ENCODE measurements at places on chromosomes 1 and 21.

GRCh38 chr21:28444111-28444510 is 548.6 kb downstream of the LTN1 start:
- no peaks in the 10 kb centered on the region for H3K27me3 ChIP-seq
- H3K4me3 ChIP-seq: no peak overlapping the region
- H3K36me3 ChIP-seq: no peaks in the 10 kb centered on the region
- H3K4me1 ChIP-seq: no peaks in the 10 kb centered on the region
- no peak for DNase-seq
- H3K27ac ChIP-seq: no peak overlapping the region

DNA sequence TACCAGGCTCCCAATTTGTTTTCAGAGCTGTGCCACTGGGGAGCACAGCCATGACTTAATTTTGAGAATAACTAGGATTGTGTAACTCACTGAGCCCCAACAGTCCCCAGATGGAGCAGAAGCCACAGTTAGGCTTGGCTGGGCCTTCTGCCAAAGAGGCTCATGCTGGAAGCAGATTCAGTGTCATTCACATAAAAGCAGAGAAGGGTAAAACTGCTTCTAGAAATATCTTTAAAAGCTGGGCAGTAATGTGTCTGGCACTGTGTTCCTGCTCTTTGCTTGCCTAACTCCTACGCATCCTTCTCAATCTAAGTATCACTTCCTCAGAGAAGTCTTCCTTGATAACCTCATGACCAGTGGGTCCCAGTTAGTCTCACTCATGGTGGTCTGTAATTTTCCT is 20.3 kb downstream of the STK40 start:
- no peaks in the 10 kb centered on the region for H3K36me3 ChIP-seq
- H3K27ac ChIP-seq: no peak overlapping the region
- H3K27me3 ChIP-seq: no peaks in the 10 kb centered on the region

- H3K27me3 ChIP-seq: no peaks in the 10 kb centered on the region
- H3K36me3 ChIP-seq: no peaks in the 10 kb centered on the region
- no peak for DNase-seq
- H3K4me1 ChIP-seq: no peaks in the 10 kb centered on the region
- H3K27ac ChIP-seq: no peak overlapping the region
- H3K4me3 ChIP-seq: no peak overlapping the region
Observed at GRCh38 chr1:74811436-74812179, 78.7 kb downstream of the TYW3 start.

DNA sequence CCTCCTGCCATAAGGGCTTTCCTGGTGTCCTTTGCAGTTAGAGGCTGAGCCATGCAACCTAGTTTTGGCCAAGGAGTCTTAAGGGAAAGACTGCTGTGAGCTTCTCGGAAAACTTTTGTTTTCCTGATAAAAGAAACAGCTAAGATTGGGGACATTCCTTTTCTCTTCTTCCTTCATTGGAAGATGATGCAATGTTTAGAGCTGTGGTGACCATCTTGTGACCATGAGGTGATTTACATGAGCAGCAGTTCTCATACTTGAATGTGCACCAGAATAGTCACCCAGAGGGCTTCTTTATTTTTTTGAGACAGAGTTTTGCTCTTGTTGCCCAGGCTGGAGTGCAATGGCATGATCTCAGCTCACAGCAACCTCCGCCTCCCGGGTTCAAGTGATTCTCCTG is 20.4 kb upstream of the SMAP2 start:
- no peaks in the 10 kb centered on the region for H3K4me1 ChIP-seq
- no peaks in the 10 kb centered on the region for H3K36me3 ChIP-seq
- no peak for DNase-seq
- H3K4me3 ChIP-seq: no peak overlapping the region

GRCh38 chr1:230906226-230906625 is 37.9 kb upstream of the C1orf198 start:
- H3K4me1 ChIP-seq: no peaks in the 10 kb centered on the region
- H3K27me3 ChIP-seq: no peaks in the 10 kb centered on the region

- no peaks in the 10 kb centered on the region for H3K4me1 ChIP-seq
- H3K27me3 ChIP-seq: no peaks in the 10 kb centered on the region
- H3K27ac ChIP-seq: no peak overlapping the region
- H3K4me3 ChIP-seq: no peak overlapping the region
Observed at GRCh38 chr1:225517221-225517620, 89.4 kb upstream of the LBR start.

DNA sequence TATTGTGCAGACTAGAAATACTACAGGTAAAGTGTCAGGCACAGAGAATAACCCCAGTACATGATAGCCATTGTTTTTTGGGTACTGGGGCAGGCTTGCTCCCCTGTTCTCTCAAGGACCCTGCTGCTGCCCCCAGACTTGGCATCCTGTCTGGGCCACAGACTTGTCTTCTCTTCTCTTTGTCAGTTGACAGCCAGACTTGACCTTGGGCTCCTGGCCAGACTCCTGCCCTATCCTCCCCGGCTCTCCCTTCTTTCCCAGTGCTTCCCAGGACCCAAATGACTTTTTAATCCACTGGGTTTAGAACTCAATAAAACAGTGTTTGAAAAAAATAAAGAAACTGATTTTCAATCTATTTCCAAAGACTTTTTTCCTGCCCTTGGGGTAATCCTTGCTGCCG is 43.2 kb downstream of the ZSCAN20 start:
- H3K27me3 ChIP-seq: no peaks in the 10 kb centered on the region
- no peaks in the 10 kb centered on the region for H3K36me3 ChIP-seq
- no peak overlapping the region for H3K4me3 ChIP-seq
- no peak overlapping the region for H3K27ac ChIP-seq

DNA sequence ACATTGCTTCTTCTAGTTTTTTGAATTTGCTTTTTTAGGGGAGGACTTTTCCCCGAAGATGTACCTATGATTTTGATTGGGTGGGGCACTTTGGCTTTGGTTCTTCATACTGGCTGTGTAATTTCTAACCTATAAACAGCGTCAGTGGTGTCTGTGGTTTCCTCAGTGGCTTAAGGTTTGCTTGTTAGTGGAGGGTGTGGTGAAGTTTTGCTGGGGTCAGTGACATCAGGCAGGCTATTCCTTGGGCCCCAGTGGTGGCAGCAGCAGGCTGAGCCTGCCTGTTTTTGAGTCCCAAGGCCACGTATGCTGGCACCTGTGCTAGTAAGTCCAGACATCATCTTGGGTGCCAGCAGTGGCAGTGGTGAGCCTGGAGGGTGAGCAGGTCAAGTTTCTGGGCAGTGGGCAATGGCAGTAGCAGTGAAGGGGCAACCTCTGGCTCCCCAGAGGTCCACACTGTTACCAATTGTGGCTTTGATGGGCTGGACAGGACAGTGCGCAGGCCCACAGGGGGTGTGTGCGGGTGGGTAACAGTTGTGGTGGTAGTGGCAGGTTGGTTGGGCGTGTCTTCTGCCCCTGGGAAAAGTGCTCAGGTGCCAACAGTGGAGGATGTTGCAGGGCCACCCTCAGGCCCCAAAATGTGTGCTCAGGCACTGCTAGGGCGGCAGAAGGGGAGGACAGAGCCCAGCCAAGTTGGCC is 54.9 kb upstream of the B3GALT2 start:
- H3K4me1 ChIP-seq: no peaks in the 10 kb centered on the region
- no peak for DNase-seq
- H3K4me3 ChIP-seq: no peak overlapping the region
- H3K27me3 ChIP-seq: no peaks in the 10 kb centered on the region

GRCh38 chr21:41066086-41066938 is 101.6 kb upstream of the BACE2 start:
- H3K4me3 ChIP-seq: no peak overlapping the region
- no peak overlapping the region for H3K27ac ChIP-seq
- H3K4me1 ChIP-seq: no peaks in the 10 kb centered on the region
- DNase-seq: no peak

DNA sequence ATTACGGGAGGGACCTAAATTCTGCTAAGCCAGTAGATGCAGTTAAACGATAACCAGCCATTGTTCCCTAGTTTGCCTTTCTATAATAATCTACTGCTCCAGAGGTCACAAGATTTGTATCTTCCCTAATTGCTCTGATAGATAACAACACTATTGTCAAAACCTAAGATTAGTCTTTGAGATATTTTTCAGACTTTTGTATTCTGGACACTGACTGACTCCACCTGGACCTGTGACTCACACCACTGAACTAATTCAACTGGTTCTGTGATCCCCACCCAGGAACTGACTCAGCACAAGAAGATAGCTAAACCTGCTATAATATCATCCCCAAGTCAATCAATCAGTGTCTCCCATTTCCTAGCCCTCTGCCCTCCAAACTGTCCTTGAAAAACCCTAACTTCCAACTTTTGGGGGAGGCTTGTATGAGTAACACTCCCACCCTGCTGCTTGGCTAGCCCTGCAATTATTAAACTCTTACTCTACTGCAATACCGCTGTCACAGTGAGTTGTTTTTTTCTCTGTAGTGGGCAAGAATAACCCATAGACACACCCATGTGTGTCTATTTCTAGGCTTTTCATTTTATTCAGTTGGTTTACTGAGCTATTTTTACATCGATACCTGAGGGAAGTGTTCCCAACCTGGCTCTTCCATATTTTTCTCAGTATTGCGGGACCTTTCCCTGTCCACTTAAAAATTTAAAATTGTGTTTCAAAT is 11.2 kb downstream of the KIFAP3 start:
- no peaks in the 10 kb centered on the region for H3K36me3 ChIP-seq
- no peak overlapping the region for H3K4me3 ChIP-seq
- DNase-seq: no peak

DNA sequence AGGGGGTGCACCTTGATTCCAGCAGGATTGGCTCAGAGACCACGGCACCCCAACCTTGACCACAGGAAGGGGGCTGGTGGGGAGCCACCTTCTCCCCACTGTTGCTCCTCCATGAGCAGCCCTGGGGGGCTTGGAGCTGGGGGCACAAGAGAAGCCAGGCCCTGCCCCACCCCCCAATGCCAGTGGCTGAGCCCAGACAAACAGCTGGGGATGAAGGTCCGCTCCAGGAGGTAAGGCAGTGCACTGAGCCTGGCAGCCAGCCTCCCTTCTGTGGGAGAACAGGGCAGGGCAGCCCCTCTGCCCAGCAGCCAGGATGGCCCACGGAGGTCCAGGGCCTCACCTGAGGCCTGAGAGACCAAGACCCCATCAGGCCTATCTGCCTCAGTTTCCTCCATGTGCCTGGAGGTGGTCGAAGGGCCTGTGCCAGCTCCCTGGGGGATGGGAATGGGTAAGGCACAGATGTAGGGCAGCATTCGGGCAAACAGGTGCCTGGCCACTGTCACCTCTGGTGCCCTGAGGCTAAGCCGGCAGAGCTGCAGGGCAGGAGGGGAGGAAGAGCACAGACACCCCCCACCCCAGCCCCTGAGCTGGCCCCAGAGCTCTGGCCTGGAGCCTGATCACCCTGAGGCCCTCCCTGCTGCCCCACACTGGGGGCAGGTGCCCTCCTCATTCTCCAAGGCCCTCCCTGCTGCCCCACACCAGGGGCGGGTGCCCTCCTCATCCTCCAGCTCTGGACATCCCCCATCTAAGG is 7.1 kb downstream of the ITGB2 start:
- peaks cover 10% of the 10 kb centered on the region for H3K27me3 ChIP-seq
- DNase-seq: no peak
- H3K4me1 ChIP-seq: no peaks in the 10 kb centered on the region
- no peaks in the 10 kb centered on the region for H3K36me3 ChIP-seq

GRCh38 chr1:56547977-56548376 is 31.4 kb downstream of the PLPP3 start:
- no peak overlapping the region for H3K27ac ChIP-seq
- H3K27me3 ChIP-seq: no peaks in the 10 kb centered on the region
- no peak overlapping the region for H3K4me3 ChIP-seq
- DNase-seq: no peak
- no peaks in the 10 kb centered on the region for H3K36me3 ChIP-seq

DNA sequence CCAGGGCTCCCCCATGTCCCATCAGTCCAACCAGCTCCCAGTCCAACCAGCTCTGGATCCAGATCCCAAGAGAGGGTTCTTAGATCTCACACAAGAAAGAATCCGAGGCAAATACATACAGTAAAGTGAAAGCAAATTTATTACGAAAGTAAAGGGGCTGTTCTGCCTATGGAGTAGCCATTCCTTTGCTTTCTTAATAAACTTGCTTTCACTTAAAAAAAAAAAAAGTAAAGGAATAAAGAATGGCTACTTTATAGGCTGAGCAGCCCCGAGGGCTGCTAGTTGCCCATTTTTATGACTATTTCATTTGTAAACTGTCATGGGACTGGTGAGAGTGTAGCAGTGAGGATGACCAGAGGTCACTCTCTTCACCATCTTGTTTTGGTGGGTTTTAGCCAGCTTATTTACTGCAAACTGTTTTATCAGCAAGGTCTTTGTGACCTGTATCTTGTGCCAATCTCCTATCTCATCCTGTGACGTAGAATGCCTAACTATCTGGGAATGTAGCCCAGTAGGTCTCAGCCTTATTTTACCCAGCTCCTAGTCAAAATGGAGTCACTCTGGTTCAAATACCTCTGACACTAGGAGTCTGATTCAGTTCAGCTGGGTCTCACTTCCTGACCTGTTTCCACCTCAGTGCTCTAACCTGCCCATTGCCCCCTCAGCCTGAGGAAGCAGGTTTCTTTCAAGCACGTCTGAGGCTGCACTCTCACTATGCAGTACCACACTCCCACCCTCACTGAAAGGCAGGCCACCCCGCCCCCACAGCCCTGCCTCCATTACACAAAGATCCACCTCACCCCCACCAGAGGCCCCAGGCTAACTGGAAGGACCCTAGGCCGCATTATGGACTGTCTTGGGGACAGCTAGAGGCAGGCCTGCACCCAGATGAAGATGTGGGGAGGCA is 26.5 kb upstream of the ATP2B4 start:
- no peaks in the 10 kb centered on the region for H3K27me3 ChIP-seq
- H3K36me3 ChIP-seq: no peaks in the 10 kb centered on the region
- peaks cover 17% of the 10 kb centered on the region for H3K4me1 ChIP-seq
- no peak for DNase-seq
- H3K4me3 ChIP-seq: no peak overlapping the region

DNA sequence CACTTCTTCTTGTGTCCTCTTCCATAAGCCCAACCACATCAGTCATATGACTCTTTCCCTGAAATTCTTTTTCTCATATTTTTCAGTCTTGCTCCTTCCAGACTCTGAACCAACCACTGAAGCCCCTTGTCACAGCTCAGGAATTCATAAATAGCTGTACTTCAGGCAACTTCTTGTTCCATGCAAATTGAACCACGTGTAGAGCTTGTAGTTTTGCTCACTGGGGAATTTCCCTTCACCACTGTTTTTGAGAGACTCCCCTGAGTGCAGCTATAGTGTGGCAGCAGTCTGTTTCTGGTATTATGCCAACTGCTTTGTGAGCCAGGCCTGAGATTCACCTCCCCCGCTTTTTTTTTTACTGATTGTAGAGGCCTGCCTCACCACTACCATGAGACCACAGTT is 150.3 kb upstream of the SPAG17 start:
- H3K27me3 ChIP-seq: no peaks in the 10 kb centered on the region
- DNase-seq: no peak
- H3K27ac ChIP-seq: no peak overlapping the region
- no peaks in the 10 kb centered on the region for H3K36me3 ChIP-seq

GRCh38 chr1:43934101-43934985 is 742 bp downstream of the ARTN start:
- peaks cover 11% of the 10 kb centered on the region for H3K4me1 ChIP-seq
- peak; percentile 92 for DNase-seq
- H3K27ac ChIP-seq: peak overlapping the region; percentile 14
- no peaks in the 10 kb centered on the region for H3K27me3 ChIP-seq
- H3K4me3 ChIP-seq: no peak overlapping the region

All from mesendoderm (in vitro differentiated cells).